GM04504 (cell line): ENCODE measurements at places on chromosomes 12 and 14.

DNA sequence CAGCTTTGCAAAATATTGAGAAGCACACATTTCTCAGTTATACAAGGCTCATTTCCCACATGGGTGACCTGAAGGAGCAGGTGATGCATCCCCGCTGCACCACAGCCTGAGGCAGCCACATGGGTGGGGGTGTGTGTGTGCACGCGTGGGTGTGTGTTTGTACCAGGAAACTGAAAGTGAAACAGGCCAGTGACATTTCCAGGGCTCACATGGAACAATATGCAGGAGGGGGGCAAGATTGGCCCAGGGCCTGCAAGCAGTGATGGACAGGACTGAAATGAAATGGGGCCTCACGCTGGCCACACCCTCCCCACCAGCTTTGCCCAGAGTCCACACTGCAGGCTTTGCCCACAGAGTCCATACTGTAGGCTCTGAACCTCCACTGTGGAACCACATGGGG, 154.2 kb upstream of the PARP11 start:
- no peak for DNase-seq

DNA sequence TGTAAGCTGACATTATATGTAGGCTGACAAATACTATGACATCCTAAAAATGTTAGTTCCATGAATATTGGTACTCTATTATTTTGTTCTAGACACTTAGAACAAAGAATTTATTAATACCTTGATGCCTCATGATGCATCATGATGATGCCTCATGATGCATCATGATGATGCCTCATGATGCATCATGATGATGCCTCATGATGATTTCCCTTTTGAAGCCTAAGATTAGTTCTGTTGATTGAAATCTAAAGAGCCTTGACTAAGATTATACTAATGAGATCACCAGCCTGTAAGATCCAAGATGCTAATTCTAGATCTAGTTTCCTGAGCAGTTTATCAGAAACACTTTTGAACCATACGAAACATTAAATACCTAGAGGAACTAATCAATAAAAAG, 4.6 kb upstream of the CEP128 start:
- no peak for DNase-seq

- DNase-seq = no peak
Observed at GRCh38 chr12:125311050-125311449, 245.8 kb downstream of the AACS start.

DNA sequence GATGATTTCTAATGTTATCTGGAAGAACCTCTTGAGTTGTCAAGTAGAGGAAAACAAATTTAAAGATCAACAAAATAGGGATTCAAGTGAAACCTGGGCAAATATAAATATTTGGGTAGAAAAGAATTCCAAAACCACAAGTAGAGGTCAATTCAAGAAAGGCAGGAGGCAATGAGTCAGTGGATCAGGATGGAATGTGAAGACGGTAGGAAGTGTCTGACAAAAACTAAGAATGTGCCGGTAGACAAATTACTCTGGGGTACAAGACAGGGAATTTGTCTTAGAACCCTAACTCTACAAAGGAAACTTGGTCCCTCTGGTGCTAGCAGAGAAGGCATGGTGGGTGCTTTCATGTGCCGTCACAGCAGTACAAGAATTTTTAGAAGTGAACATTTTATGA, 13.6 kb downstream of the ABCD2 start:
- no peak for DNase-seq

DNA sequence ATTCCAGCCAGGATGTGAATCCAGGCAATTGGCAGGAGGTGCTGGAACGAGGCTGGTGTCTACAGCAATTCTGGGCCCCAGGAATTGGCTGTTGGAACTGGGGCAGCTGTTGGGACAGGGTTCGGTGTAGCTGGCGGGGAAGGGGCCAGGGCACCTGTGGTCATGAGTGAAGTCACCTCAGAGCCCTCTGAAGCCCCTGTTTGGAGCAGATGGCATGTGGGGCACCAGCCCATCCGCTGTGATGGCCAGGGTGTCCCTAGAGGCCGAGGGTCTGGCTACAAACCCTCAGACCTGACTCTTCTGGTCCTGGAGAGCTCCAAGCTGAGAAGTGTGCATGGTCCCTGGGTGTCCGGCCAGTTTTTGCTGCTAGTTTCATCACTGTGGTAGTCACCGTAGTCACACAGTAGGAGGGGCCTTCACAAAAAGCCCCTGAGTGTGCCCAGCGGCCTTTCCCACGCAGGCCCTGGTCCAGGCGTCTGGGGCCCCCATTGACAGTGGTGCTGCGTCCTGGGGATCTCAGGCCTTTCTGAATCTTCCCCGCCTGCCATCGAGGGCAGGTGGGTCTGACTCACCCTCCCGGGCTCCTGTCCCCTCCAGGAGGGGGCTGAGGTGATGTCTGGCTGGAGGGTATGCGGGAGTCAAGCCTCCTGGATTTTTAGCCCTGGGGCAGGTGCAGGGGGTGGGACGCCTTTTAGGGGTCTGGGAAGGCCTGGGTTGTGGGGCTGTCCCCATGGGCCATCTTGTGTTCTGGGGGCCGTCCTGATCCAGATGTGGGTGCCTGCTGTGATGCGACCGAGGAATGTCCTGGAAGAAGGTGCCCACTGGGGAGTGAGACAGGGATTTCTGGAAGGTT, 368.0 kb downstream of the TMEM121 start:
- no peak for DNase-seq

DNA sequence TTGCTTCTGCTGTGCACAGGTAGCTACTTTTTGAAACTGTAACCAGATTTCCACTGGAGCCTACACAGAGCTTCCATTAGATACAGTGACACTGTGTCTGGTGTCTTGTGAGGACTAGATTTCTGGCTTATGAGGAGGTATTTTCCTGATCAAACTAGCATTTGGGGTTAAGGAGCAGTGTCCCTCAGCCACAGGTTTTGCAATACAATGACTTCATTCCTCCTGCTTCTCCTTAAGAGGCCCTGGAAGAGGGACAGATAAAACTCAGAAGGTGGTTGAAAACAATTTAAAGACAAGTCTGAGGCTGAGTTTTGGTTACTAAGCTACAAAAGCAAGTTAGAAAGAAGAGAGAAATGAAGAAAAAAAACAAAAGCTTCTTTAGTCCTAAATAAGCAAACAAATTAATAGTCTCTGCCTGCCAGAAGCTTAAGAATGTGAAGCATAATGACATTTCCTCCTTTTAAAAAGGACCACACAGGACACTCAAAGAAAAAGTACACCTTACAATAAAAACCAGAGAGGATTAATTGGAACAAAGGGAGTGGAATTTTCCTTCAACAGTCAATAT, 53.0 kb downstream of the PKP2 start:
- no peak for DNase-seq

GRCh38 chr12:53232646-53233461, 845 bp upstream of the RARG start:
- no peak for DNase-seq

DNA sequence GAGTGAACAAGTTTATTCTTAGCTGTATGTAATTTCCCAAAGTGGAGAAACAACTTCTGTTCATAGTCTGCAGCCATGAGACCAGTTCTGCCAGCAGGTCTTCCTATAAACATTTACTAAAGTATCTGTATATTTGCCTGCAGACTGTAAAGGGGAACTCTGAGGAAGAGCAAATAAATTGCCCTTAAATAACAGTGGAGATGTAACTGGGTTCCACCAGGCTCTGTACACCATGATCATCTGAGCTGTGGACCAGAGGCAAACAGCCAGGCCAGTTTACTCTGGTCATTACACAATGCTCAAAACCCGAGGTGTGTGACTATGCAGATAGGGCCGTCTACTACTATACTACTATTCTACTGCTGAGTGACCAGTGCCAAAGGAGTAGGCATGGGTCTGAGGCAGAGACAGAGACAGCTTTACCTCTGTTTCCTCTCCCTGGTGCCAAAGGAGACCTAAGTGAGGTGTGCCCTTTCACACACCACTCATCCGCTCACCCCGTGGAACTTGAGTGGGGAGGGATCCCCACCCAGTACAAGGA, 21.1 kb upstream of the CERS5 start:
- no peak for DNase-seq

GRCh38 chr12:122517877-122518276, 8.9 kb downstream of the RSRC2 start:
- peak; percentile 89 for DNase-seq

GRCh38 chr14:75771595-75771994, 110.5 kb downstream of the TTLL5 start:
- no peak for DNase-seq

DNA sequence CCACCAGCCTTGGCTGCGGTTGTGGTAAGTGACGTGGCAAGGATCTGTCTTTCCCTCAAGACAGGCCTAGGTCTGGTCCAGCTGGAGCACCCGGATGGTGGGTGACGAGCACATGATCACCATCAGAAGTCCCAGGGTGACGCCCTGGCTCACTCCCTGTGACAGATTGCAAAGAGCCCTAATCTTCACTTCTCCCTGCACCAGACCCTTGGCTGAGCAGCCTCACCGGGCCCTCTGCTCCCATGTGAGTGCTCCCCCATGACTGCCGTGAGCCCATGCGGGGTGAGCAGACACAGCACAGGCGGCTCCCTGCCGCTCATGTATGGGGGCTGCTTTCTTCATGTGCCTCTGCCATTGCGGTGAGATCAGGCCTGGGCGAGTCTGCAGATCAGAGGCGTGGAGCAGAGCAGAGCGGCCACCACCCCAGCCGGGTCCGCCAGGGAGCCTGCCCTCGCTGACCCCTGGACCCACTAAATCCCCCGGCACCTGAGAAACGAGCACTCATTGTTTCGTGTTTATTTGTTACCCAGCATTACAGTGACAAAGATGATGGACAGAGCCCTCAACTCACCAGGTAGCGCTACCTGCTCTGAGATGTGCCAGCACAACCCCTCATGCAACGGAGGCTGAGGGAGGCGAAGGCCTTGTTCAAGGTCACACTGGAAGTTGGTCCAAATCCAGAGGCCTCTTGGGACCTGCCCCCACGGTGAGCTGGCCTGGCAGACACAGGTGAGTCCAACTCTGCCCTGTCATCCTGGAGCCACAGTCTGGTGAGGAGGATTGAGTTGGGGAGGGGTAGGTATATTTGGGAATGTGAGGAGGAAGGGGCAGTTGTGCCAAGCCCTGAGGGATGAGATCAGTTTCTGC, 9.3 kb upstream of the DIO3 start:
- no peak for DNase-seq

GRCh38 chr14:92800012-92800411, 5.9 kb downstream of the GOLGA5 start:
- no peak for DNase-seq

- no peak for DNase-seq
Observed at GRCh38 chr12:118982302-118982701, 961 bp downstream of the SRRM4 start.

- DNase-seq = no peak
Observed at GRCh38 chr14:26926585-26926984, 328.8 kb upstream of the NOVA1 start.

GRCh38 chr12:79454338-79454843, 236.4 kb downstream of the PAWR start:
- DNase-seq = no peak

DNA sequence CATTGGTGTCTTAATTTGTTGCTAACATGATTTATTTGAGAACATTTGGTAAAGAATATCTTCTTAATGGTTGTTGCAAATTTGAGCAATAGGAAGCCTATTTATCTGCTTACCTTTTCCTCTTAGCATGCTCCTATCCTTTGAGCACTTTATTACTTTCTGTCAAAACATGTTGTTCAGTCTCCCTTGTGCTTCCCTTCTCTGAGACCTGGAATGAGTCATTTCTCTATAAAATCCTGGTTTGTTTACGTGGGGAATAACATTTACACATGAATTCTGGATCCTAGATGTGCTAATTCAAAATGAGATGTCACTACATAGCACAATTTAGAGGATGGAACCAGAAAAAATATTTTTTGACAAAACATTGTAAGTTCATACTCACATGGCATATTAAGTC, 844.0 kb upstream of the LRFN5 start:
- DNase-seq = no peak

- no peak for DNase-seq
Observed at GRCh38 chr14:69620211-69620611, 8.8 kb downstream of the SUSD6 start.

DNA sequence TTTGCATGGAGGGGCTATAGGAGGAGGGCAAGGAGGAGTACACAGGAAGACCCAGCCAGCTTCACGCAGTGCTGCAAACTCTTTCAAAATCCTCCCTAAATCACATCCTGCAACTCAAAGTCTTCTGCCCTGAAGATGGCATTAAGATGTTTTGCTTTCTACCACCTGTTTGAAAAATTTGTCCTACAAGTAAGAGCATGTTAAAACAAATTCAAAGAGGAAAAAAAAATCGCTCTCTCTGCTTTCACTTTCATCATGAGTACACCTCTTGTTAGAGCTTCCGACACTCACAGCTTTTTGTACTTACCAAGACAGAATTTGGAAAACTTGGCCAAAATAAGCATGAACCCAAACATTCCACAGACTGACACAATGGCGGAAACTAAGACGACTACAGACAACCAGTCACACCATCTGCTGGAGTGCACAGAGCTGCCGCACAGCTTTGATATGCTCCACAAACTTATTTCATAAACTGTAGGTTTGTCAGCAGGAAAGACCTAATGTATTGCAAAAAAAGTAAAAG, 21.3 kb downstream of the GCH1 start:
- no peak for DNase-seq
